IMR-90 (cell line): ENCODE measurements at places on chromosomes 5 and 9. TPM values are rescaled to one million over a fixed set of nuclear protein-coding genes. Genes with fewer than 3 reads are reported as not detected.

GRCh38 chr5:152864991-152865390 is 459.9 kb upstream of the NMUR2 start:
- no peak for DNase-seq

DNA sequence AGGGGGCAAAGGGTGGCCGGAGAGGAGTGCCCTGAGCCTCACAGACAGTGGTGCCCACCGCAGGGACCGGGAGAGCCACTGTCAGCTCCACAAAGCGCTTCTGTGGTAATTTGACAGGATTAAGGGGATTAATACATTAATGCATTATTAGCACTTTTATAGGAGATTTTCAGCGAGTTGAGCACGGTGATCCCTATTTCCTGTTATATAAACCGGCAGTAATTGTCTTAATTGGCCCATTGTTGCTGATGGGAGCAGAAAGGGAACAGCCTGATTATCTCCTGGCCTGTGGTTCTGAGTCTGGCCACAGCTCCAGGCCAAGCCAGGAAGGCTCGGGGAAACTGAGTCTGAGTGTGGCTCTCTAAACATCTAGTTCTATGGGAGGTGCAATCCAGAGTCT is 423.6 kb downstream of the CDK5RAP2 start:
- DNase-seq: no peak

Gene EQTN
- polyA plus RNA-seq: not detected in 2 replicates

GRCh38 chr5:124876566-124876965 is 130.1 kb upstream of the ZNF608 start:
- no peak for DNase-seq

GRCh38 chr5:71706906-71707305 is 12.2 kb upstream of the CARTPT start:
- DNase-seq: no peak

Gene RFX3
- 0.95 and 1.7 TPM in 2 replicates for polyA plus RNA-seq

- peak; percentile 64 for DNase-seq
Observed at GRCh38 chr5:103461243-103461642, 101.3 kb downstream of the NUDT12 start.

- no peak for DNase-seq
Observed at GRCh38 chr5:72076621-72077300, 30.5 kb upstream of the MAP1B start.

- no peak for DNase-seq
Observed at GRCh38 chr9:121292801-121293241, 24.9 kb downstream of the GSN start.

Gene SLC23A1
- polyA plus RNA-seq: not detected in 2 replicates

Gene GCNT4
- polyA plus RNA-seq: 0.39 and 0.46 TPM in 2 replicates

Gene LHX3
- not detected in 2 replicates for polyA plus RNA-seq

GRCh38 chr5:74028406-74028805 is 402.4 kb downstream of the ARHGEF28 start:
- DNase-seq: peak; percentile 18

Gene LCP2
- polyA plus RNA-seq: not detected in 2 replicates

GRCh38 chr5:1278656-1279442 is 16.0 kb downstream of the TERT start:
- DNase-seq: no peak

- no peak for DNase-seq
Observed at GRCh38 chr5:131229623-131230022, 34.2 kb upstream of the CDC42SE2 start.

DNA sequence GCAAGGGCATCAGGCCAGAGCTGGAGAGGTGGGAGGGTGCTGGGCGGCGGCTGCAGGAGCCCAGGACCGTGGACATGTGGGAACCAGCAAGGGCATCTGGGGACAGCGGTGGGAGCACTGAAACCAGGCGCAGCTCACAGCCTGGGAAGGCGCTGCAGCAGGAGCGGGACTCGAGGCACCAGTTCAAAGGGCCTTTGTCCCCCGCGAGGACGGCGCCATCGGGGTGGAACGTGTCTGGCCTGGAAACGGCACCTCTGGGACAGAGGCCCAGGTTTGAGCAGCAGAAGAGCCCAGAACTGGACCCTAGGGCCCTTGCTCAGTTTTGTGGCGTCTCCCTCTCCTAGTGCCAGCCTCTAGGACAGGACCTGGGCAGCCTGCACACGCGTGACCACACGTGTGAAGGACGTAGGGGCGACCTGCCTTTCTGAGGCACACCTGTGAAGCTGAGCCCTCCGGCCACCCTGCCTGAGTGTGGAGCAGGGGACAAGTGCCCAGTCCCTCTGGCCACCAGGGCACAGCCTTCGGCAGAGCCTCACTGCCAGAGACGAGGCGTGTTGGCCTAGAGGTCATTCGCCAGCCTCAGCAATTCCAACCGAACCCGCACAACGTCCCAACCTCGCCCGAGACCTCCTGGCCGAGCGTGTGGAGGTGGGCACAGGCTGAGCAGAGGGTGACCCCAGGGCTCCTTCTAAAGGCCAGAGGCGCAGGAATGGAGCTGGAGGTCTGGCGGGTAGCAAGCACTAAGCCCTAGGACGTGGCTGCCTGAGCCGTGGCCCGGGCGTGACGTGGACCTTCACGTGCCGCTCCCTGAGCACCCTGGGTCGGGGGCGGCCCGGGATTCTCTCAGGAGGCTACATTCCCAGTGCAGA is 2.2 kb upstream of the TMEM210 start:
- no peak for DNase-seq

Gene JAKMIP2
- polyA plus RNA-seq: not detected in 2 replicates

DNA sequence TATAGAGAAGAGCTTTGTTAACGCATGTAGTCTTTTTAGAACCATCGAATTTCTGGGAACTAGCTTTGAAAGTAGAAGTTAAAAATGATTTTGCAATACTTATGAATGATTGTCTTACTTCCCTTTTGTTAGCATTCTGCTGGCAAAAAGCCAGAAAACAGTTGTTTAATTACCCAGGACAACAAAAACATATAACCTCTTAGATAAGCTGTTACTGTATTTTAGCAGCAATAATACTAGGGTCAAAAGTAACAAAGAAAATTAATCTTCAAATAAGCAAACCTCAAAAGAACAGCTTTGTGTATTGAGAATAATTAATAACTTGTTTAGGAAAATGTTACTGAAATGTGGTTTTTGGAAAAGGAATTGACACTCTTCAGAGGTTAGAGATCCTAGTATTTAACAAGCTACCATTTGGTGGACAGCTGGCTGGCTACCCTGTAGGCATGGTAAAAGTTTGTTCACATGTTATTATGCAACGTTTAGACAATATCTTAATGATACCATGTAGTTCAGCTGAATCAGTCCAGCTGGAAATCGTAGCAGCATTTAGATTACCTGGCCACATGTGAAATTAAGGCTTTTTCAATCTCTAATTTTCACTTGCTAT is 3.8 kb downstream of the FGF10 start:
- no peak for DNase-seq

DNA sequence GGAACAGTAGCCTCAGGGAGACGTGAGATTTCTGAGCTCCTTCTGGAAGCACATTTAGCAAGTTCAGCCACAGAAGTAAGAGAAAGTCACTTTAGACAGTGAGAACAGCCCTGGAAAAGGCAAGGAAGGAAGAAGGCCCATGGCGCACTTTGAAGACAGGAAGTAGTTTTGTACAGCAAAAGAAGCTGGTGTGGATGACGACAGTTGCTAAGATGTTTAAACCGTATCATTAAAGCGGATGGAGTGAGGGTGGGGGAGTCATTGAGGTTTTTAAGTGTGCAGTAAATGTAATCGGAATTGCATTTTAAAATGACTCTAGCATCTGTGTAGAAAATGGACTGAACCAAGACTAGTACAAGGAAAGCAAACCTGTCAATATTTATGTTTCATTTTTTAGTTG is 15.3 kb upstream of the TRPM3 start:
- no peak for DNase-seq

GRCh38 chr9:33782395-33783152 is 12.8 kb upstream of the PRSS3 start:
- DNase-seq: peak; percentile 87

DNA sequence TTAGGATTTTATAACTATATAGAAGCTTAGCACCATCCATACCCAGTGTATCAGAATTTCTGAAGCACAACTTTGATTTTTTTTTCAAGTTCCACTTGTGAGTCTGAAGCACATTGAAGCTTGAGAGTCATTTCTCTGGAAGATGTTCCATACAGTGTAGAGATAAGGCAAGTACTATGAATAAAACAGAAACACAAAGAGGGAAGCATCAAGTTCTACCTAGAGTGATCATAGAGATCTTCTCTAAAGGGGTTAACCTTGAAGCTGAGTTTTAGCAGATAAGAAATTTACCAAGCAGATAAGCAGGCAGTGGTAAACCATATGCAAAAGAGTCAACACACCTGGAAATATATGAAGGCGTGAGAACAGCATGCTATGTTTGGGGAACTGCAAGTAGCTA is 125.3 kb downstream of the MCTP1 start:
- DNase-seq: no peak

DNA sequence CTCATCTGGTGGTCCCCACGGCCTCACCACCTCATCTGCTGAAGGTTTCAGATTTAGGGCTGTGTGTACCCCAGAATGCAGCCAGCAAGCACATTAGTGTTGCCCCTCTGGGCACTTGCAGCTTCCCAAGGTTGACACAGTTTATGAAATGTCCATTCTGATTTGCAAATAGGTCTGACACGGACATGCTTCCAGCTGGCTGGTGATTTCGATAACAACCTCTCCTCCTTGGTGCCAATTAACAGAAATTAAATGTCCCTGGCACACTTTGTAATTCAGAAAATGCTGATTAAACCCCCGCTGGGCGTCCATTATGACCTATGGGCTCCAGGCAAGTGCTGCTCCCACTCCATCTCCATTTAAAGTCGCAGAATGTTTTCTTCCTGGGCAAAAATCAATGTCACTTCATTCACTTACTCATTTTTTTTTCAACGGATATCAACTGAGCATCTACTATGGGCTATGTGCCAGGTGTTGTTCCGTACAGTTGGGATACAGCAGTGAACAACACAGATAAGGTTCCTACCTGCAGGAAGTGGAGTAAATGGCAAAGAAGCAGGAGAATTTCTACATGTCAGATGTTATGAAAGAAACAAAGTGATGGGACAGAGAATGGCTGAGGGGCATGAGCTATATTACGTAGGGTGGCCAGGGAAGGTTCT is 32.0 kb downstream of the PLAC8L1 start:
- DNase-seq: no peak

DNA sequence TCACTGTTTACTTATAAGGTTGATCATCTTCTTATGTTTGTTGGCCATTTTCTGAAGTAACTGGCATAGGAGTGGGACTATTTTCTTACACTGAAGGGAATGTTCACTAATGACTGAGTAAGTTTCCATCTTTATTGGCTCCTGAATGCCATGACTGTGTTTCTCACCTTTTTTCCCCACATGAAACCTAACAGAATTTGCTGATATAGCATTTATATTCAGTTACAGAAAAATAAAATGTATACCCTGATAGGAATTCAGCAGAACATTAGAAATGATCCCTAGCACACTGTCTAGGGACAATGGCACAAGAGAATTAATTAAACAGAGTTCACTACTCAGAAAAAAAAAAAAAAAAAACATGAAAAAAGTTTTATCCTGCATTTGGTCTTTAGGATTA is 1465.1 kb upstream of the C9orf72 start:
- DNase-seq: no peak

DNA sequence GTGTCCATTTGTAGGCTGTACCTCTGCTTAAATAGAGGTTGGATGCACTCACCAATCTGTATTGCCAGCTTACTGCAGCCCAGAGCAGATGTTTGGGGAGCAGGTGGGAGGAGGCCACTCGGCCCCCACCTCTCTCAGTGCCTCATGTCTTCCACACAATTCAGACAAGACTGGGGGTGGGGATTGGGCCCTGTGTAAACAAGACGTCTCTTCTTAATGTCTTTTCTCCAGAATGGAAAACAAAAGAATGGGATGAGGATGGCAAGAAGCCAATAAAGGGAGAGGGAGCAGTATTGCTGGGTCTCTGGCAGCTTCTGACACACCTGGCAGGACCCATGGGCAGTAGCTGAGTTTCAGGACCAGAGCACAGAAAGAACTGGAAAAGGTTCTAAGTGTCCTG is 64.9 kb downstream of the SIL1 start:
- no peak for DNase-seq

DNA sequence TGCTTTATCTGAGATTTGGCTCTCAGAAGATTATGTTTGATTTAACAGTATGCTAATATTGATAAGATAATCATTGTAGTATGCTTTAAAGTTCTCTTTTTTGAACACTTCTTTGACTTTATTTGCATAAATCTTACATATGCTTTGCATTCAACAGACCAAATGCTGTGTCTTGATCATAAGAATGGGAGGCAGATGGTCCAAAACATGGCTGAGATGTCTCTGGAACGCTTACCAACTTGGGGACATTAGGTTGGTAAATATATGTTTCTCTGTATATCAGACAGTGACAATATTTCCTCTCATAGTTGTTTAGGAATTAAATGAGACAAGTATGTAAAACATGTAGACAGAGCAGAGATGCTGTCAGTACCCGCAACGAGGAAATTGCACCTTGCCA is 197.9 kb upstream of the CTNND2 start:
- no peak for DNase-seq

Gene COL23A1
- not detected in 2 replicates for polyA plus RNA-seq

- DNase-seq: no peak
Observed at GRCh38 chr9:34990908-34991606, 1.5 kb downstream of the DNAJB5 start.
